Activated CD4-positive, alpha-beta T cell treated with anti-CD3 and anti-CD28 coated beads, Interleukin-2, amount 50 U/mL, for 16 hours (primary cell): ENCODE measurements at places on chromosomes 13 and 19.

- DNase-seq, result no peak
Measured at GRCh38 chr13:20503088-20504083, 22.3 kb downstream of the CRYL1 start.

GRCh38 chr13:72198042-72198441 is 331.0 kb upstream of the DACH1 start:
- no peak for DNase-seq

GRCh38 chr13:50672025-50672424 is 171.5 kb downstream of the DLEU7 start:
- no peak for DNase-seq

- no peak for DNase-seq
Measured at GRCh38 chr19:1106841-1107660, 3.3 kb downstream of the GPX4 start.

- DNase-seq, result no peak
Measured at GRCh38 chr13:20387006-20387405, 138.7 kb downstream of the CRYL1 start.
